ENCODE measurements at places on chromosomes 12 and 14.
A peak's percentile ranks its signal among the peaks of the same experiment; 100 is the strongest.

DNA sequence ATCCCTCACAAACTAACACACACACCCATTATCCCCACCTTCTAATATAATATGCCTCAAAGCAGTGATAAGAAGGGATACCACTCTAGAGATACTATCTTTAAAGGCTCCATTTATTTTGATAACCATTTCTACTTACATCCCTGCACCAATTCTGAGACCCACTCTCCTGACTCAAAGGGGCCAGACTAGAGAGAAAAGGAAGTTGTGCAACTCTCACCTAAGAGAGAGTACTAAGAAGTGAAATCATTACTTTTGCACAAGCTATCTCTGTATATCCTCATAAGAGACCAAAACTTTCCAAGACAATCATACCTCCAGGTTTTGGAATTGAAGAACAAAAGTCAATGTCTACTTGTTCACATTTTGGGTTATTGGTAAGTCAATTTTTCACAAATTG, 45.4 kb upstream of the USP15 start:
- peaks cover 24% of the 10 kb centered on the region for H3K4me1 ChIP-seq
- H3K4me3 ChIP-seq: no peak overlapping the region
- DNase-seq: no peak
- peak overlapping the region; percentile 14 for H3K27ac ChIP-seq

GRCh38 chr14:104656014-104656714, 33.3 kb upstream of the INF2 start:
- H3K36me3 ChIP-seq: peaks cover 4% of the 10 kb centered on the region
- H3K27me3 ChIP-seq: peaks cover 69% of the 10 kb centered on the region
- peaks cover 11% of the 10 kb centered on the region for H3K4me1 ChIP-seq
- H3K27ac ChIP-seq: no peak overlapping the region
- DNase-seq: no peak
- H3K4me3 ChIP-seq: no peak overlapping the region

GRCh38 chr12:122062832-122063693, 15.5 kb upstream of the MLXIP start:
- H3K27me3 ChIP-seq: peaks cover 3% of the 10 kb centered on the region
- no peak overlapping the region for H3K4me3 ChIP-seq
- no peak for DNase-seq
- H3K4me1 ChIP-seq: peaks cover 38% of the 10 kb centered on the region
- H3K27ac ChIP-seq: peak overlapping the region; percentile 6

GRCh38 chr12:27779416-27779919, 565 bp upstream of the KLHL42 start:
- peak overlapping the region; percentile 76 for H3K4me3 ChIP-seq
- H3K27ac ChIP-seq: peak overlapping the region; percentile 72
- peaks cover 37% of the 10 kb centered on the region for H3K4me1 ChIP-seq
- H3K27me3 ChIP-seq: peaks cover 12% of the 10 kb centered on the region

DNA sequence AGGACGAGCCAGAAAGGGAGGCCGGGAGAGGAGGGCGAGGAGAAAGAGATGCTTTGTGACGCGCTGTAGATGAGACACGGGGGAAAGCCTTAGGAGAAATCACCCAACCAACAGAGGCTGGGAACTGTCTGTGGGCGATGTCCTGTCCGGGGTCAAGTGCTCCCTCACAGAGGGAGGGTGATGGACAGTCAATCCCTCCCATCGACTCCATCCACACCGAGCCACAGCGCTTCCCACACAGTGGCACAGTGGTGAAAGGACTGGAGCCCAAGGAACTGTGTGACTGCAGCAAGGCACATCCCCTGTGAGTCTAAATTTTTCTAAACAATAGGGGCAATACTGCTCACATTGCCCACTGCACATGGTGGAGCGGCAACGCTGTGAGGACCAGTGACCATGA, 89.1 kb downstream of the TTC7B start:
- H3K36me3 ChIP-seq: no peaks in the 10 kb centered on the region
- no peaks in the 10 kb centered on the region for H3K4me1 ChIP-seq
- DNase-seq: no peak
- peaks cover 4% of the 10 kb centered on the region for H3K27me3 ChIP-seq
- no peak overlapping the region for H3K27ac ChIP-seq
- H3K4me3 ChIP-seq: no peak overlapping the region

DNA sequence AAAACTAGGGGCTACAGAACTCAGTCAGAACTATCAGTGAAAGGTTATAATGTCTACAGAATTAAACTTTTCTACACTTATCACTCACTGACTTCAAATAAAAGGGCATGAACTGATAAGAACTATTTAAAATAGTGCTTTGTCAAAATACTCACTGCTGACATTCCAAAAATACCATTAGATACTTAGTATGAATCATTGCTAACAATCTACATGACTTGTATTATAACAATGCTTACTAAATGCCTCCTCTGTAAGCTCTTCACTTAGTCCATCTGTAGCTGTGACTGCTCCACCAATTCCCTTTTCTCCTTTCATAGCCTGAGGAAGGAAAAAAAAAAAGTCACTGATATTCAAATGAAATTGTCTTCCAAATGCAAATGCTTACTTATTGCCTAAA, 17.0 kb downstream of the NFYB start:
- DNase-seq: no peak
- H3K36me3 ChIP-seq: peaks cover 38% of the 10 kb centered on the region
- H3K27me3 ChIP-seq: no peaks in the 10 kb centered on the region
- H3K4me3 ChIP-seq: no peak overlapping the region

DNA sequence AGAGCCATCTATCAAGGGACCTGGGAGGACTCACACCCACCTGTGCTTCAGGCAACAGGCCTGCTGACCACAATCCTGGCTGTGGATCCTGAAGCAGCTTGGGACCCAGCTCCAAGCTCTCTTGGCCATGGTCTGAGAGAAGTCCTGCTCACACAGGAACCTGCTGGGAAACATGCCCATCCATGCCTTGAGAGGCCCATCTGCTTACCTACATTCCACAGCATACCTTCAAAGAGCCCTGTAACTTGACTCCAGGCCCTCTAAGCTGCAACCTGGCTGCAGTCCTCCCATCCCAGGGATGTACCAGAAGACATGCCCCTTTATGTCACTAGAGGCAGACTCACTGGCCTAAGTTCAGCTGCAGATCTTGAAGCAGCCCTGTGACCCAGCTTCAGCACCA, 61.7 kb upstream of the AMIGO2 start:
- no peak overlapping the region for H3K4me3 ChIP-seq
- H3K36me3 ChIP-seq: peaks cover 42% of the 10 kb centered on the region
- no peaks in the 10 kb centered on the region for H3K27me3 ChIP-seq

- no peak overlapping the region for H3K4me3 ChIP-seq
- H3K36me3 ChIP-seq: no peaks in the 10 kb centered on the region
- H3K4me1 ChIP-seq: no peaks in the 10 kb centered on the region
- H3K27me3 ChIP-seq: no peaks in the 10 kb centered on the region
- DNase-seq: no peak
- no peak overlapping the region for H3K27ac ChIP-seq
Measured at GRCh38 chr14:68140076-68140741, 320.6 kb downstream of the RAD51B start.

- H3K36me3 ChIP-seq: no peaks in the 10 kb centered on the region
- peaks cover 4% of the 10 kb centered on the region for H3K27me3 ChIP-seq
- H3K4me3 ChIP-seq: no peak overlapping the region
- no peak overlapping the region for H3K27ac ChIP-seq
- DNase-seq: no peak
Measured at GRCh38 chr14:95227279-95227860, 70.0 kb upstream of the DICER1 start.

DNA sequence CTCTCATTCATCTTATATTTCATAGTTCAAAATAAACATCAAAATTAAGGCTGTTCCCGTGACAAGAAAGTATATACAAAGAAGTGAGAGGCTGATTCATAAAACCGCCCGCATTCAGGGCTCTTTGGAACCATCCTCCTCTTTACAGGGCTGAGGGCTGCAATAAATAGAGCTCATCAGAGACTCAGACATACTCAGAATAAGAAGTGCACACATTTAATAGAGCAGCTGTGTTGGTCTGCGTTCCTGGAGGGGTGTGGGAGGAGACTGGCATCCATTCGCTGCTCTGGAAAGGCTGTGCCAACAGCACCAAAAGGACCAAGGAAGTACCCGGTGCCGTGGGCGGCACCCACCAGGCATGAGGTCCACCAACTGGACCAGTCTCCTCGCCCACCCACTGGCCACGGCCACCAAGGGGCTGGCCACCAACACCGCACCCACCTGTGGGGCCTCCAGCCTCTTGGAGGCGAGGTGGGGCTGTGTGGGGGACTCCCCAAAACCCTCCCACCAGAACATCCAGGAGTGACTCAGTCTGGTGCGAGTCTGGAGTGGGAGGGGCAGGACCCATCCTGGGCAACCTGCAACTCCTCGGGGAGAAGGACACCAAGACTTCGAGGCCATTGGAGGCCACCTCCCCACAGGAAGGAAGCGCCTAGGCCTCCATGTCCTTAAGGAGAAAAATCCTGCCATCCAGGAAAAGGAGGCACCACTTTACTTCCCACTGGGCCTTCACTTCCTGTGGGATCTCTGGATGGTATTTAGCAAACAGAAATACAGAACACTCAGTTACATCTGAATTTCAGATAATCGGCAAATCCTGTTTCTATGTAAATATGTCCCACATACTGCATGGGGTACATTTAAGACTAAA, 32.7 kb downstream of the VCPKMT start:
- H3K27ac ChIP-seq: peak overlapping the region; percentile 97
- peak; percentile 56 for DNase-seq
- peaks cover 26% of the 10 kb centered on the region for H3K36me3 ChIP-seq

DNA sequence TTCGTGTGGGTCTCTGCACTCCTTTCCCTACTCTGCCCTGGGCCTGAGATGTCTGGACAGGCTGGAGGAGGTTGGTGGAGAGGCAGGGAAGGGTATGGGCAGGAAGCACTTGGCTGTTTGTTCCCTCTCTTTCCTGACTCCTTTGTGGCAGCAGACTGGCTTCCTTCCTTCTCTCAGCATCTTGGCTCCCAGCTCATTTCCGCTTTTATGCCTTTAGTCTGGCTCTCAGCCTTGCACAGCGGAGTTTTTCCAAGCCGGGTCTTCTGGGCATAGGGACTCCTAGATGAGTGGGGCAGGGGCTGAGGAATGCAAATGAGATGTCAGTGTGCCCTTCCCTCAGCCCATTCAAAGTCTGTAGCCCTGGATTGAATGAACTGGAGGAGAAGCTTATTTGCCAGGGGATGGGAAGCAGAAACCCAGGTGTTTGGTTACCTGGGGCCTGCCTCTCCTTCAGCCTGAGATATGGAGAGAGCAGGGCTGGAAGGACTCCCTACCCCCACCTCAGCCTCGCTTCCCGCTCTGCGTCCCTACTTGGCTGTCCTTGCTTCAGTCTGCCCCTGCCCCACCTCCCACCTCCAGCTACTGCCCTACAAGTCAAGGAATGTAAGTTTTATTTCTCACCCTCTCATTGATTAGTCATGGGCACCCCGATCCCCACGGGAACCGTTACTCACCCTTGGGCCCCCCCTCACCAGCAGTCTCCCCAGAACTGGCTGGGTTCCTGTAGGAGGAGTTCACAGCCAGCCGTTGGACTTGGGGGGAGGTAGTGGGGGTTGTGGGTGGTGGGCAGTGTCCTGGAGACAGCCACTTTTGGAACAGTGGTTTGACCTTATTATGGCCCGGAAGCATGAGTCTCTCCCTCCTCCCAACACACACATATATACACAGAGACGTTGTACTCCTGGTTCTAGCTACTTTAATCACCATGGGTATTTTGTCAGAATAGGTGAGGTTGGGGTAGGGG, 9.3 kb upstream of the ITGA5 start:
- no peak for DNase-seq
- H3K27me3 ChIP-seq: peaks cover 89% of the 10 kb centered on the region
- H3K36me3 ChIP-seq: no peaks in the 10 kb centered on the region
- no peak overlapping the region for H3K27ac ChIP-seq
